MCF 10A (cell line): ENCODE measurements at places on chromosomes 7 and 10. TPM values are rescaled to one million over a fixed set of nuclear protein-coding genes. Genes with fewer than 3 reads are reported as not detected.

GRCh38 chr10:88071879-88072278 is 208.5 kb downstream of the PTEN start:
- DNase-seq, result no peak

DNA sequence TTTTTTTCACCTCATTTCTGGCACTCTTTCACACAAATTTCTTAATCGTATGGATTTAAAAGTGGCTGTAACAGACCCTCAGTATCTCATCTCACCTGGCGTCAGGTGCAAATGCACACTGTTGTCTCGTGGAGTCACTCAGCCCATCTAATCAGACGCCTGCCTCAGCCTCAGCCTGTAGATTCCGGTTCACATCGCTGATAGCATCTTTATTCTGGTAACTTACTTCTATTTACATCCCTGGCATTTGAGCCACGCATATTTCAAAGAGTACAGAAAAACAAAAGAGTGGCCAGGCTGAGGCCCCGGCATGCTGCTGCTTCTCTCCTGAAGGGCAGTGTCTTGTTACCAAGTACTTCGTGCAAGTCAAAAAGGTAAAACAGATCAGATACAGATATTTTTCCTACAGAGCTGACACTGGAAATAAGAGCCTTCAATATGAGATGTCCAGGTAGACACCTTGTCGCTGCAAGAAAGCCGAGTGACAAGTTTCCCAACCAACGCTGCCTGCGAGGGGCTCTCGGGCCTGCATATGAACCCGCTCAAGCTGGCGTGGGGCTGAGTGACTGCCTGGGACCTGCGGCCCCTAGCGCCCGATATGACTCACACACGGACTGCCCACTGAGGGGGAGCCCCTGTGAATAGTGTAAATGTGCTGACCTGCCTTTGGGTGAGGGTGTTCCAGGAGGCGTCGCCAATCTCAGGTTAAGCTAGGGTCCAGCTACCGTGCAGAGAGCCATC is 4.3 kb downstream of the VIPR2 start:
- DNase-seq, result no peak

DNA sequence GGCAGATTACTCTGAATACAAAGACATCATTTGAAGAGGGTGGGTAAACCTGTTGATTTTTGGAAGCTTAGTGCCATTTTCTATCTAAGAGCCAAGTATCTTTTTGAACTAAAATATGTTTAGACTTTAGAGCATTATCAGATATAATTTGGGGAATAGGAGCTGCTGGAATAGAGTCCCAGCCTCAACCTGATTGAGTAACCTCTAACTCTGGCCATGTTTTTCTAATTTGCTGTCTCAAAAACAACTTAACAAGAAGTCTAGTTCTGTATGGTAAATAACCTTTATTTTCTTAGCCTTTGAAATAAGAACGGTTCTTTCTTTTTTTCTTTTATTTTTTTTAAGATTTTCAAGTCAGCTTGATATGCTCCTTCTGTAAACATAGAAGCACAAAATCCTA is 224.5 kb downstream of the DYNC1I1 start:
- DNase-seq, result no peak

- DNase-seq, result no peak
Measured at GRCh38 chr10:23433701-23434100, 5.2 kb upstream of the OTUD1 start.

The CACNB2 gene
- 2.7 and 3.3 TPM in 2 replicates for total RNA-seq

The GJD4 gene
- total RNA-seq, result not detected in 2 replicates

The HHEX gene
- total RNA-seq, result 0.19 and 0.54 TPM in 2 replicates
